ENCODE measurements at places on chromosomes 5 and 9.
A peak's percentile ranks its signal among the peaks of the same experiment; 100 is the strongest.

DNA sequence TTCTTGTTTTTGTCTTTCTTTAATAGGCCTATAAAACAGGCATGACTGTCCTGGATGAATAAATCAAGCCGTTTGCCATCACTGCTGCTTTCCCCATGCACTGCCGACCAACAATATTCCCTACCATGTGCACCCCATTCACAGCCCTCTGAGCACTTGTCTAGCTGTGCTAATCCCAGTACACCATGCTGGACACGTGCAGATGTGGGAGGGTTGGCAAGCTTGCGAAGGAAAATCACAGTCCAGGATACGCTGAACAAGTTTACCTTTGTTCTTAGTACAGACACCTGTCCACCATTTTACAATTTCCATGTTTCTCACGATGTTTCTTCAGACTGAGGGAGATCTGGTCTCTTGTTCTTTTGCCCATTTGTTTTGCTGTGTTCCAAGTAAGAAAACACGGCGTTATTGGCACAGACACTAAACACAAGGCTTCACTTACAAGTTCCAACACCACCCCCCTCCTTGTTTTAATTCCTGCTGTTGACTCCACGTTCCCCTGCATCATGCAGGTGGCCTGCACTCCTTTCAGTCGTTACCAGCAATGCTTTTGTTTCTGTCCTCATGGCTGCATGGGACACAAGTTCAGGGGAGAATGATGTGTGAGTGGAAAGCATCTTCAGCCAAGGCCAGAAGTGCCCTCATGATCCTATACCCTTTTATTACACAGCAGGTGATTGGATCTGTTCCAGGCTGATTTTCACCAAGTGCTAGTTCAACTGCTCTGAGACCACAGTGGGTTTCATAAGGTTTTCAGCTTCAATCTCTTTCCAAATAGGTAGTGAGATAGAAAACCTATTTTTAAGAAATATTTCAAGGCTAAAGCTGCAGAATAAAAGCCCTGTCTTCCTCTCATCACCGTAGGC is 608.9 kb downstream of the IRX1 start:
- DNase-seq = no peak

DNA sequence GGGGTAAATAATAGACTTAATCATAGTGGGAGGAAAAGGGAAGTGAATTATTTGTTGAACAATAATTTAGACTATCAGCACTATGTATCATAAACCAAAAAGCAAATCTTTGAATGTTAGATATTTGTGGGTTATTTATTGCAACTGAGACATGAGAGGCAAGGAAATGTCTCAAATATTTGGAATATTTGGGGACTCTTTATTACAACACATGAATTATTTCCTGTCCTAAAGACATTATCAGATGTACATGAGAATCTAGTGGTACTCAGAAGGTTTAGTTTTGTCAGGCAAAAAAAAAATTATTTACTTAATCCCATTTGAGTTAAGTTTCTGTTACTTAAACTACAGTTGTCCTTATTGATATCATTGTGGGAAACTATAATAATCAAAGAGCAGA is 91.1 kb downstream of the TLR4 start:
- no peak for DNase-seq

- no peak for DNase-seq
Measured at GRCh38 chr9:133852431-133852830, 114.3 kb upstream of the SARDH start.

- peak; percentile 22 for DNase-seq
Measured at GRCh38 chr9:116646661-116647514, 40.2 kb upstream of the TRIM32 start.

DNA sequence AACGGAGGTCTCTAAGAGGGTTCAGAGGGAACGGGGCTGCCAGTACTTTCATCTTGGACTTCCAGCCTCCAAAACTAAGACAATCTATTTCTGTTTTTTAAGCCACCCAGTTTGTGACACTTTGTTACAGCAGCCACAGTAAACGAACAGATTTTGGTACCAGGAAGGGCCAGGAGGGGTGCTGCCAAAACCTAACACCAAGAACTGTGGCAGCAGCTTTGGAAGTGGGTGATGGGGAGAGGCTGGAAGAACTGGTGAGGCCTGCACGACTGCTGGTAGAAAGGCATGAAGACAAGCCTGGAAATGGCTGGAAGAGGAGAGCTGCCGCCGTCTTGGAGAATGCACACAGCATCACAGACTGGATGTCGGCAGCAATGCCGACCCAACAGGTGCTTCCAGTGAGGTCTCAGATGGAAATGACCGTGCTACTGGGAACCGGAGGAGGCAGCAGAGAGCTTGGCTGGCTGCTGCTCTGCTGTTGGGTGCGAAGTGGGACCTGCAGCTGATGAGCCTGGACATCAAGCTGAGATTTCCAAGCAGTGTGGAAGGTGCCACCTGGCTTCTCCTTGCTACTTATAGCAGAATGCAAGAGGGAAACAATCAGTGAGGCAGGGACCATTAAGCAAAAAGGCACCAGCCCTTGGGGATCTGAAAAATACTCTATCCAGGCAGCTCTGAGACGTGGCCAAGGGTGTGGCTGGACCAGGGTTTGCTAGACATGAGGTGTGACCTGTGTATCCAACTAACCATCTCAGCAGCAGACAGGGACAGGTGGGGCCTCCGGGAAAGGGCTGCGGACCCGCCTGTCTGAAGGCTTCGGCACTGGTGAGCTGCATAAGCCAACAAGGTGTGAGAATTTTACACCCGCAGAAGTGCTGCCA is 4.7 kb upstream of the TMEM210 start:
- peak; percentile 63 for DNase-seq

DNA sequence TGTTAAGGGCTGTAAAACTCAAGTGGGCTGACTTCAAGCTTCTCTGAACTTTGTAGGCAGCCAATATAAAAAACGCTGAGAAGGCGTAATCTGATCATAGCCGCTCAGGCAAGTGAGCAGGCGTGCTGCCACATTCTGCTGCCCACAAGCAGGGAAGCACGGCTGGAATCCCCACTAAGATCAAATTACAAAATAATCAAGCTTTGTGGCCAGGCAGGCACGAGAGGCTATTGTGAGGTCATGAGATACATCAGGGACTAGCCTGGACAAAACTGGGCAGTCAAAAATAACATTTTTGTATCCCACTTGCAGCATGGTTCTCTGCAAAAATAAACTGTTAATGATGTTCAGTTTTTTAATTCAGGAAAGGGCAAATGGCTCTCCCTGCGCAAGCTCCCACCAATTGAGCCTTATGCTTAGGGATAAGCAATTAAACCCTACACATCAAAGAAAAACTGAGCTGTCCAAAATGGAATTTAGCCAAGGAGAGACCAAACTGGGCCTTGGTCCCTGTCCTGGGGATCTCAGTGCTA is 64.0 kb downstream of the POU5F2 start:
- DNase-seq = peak; percentile 84

- no peak for DNase-seq
Measured at GRCh38 chr9:100324594-100325200, 28.0 kb downstream of the TEX10 start.

GRCh38 chr9:35771943-35772342 is 17.9 kb upstream of the MSMP start:
- no peak for DNase-seq

GRCh38 chr9:118536153-118536552 is 832.0 kb downstream of the TLR4 start:
- no peak for DNase-seq

Data from ELF-1 (cell line).